Stimulated activated CD8-positive, alpha-beta memory T cell treated with anti-CD3 and anti-CD28 coated beads, Interleukin-12 subunit alpha, Interleukin-12 subunit beta, amount 100 ng/mL, for 1 hour (primary cell): ENCODE measurements at places on chromosomes 2 and 18.

DNA sequence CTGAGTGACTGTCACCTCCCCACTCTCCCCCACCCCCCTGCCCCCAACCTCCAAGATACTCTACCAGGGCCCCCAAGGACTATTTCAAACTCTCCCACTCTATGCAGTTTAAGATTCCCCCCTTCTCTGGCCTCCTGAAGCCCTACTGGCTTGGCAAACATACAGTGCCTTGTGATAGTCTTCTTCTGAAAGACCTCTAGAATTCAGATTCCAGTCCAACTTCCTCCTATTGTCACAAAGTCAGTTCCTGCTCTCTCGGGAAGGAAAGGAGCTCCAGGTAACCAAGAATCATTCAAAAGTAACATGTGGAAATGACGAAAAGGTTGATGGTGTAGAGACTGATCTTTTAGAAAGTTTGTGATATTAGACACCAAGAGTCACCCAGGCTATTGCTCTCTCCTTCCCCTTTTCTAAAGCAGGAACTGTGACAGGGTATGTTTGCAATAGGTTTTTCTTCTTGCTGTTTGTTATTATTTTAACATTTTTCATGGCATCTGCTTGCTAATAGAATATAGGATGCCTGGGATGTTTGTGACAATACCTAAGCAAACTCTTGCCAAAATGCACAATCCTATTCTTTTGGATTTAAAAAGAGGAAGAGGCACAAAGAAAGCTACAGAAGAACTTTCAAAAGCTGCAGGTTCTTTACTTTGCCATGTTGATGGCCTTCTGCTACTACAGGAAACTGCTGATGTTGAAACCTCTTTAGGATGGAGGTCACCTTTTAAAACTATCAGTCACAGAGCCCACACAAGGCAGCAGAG, 93.5 kb upstream of the MGAT4A start:
- DNase-seq, result no peak

DNA sequence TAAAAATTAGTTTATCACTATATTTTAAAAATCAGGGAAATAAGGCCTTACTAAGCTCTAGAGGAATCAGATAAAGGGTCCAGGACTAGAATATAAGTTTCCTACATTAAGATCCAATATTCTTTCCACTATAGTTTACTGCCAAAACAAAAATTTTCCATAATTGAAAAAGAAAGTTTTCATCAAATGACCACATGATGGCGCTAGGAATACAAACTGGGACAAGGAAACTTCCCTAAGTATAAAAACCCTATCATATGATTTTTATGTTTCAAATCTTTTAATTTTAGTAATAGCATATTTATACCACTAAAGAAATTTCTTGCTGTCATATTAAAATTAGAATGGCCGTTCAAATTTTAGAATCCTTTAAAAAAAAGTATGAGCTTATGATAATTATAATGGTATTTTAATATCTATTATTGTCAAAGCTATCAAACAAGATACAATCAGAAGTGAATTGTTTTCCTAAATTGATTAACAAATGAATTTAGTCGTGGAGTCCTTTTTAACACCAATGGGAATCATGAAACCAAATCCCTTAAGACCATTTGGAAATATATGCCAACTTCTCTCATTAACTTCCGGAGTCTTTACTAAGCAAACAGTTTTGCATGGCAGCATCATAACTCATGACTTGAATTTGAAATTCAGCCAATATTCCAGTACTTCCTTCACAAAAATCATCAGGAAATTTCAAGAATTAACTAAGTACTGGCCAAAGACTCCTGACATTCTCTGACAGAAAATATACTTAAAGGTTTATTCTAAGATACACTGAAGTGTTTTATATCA, 70.3 kb downstream of the SCN1A start:
- no peak for DNase-seq

GRCh38 chr2:195575879-195576401, 81.1 kb upstream of the SLC39A10 start:
- DNase-seq, result no peak

DNA sequence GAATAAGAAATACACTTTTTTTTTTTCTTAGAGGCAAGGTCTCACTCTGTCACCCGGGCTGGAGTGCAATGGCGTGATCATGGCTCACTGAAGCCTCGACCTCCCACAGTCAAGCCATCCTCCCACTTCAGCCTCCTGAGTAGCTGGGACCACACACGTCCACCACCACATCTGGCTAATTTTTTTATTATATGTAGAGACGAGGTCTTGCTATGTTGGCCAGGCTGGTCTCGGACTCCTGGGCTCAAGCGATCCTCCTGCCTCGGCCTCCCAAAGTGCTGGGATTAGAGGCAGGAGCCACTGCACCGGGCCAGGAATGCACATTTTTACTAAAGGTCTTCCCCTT, 2.4 kb downstream of the TGOLN2 start:
- no peak for DNase-seq

DNA sequence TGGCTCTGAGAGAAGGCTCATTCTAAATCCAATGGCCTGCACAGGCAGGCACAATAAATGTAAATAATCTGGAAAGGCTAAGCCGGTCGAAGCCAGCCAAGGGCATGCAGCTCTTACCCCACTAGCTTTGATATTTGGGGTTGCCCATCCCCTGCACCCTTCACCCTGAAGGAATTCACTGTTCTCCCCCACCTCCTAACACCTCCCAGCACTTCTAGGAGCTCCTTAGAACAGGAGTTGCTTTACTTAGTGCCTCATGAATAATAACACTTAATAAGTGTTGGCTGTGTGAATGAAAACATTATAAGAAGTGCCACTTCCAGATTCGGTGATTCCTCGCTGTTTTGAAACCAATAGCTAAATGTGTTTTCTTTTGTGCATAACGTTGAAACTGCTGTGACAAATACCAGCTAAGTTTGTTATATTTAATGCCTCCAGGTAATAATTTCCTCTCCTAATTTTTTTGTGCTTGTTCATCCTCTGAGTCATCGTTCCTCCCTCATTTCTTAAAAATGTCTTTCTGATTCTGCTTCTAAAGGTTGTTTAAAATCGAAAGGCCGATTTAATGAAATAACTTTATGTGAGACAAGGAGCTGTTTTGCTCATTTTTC, 458.8 kb downstream of the METTL4 start:
- DNase-seq, result no peak

DNA sequence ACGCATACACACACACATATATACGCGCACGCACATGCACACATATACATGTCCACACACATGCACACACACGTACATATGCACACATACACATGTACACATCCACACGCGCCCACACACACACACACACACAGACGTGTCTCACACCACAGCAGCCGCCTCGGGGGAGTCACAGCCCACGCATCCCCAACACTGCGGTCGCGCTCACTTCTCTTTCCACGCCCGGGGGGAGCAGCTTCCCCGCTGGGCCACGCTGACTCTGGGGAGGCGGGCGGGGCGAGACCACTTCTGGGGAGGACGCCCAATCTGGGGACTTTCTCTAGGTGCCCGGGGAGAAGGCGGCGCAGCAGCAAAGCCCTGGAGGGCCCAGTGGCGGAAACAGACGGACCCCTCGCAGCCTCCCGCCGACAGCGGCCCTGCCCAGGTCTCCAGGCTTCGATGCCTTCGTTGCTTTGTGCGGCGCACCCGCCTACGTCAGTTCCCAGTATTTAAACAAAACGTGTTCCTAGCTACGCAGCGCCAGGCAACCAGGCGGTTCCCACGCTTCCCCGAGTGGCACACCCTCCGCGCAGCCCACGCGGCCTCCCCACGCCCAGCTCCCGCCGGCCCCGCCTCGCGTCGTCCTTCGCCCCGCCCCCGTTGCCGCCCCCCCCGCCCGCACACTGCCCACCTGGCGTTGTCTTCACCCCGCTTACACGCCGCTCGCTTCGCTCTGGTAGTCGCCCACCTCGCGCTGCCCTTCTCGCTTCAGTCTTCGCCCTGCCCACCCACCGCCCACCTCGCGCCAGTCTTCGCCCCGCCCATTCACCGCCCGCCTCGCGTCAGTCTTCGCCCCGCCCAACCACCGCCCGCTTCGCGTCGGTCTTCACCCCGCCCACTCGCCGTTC, 810 bp upstream of the RBFA start:
- peak; percentile 58 for DNase-seq

DNA sequence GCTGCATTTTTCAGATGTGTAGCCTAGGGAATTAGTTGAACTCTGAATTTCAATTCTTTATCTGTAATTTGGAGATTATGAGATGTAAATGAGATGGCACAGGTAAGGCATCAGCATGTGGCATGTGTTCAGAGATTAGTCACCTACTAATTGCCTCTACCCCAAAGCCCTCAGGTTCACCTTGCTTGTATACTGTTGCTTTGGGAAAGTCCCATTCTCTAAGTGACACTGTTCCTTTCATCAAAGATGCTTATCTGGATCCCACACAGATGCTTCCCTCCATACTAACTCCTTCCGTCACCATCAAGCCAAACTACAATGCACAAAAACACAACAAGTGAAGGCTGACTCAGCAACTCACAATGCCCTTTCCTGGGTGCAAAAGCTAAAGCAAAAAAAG, 143.7 kb downstream of the LRATD1 start:
- DNase-seq, result no peak

- DNase-seq, result no peak
Measured at GRCh38 chr2:120395221-120396012, 49.5 kb downstream of the INHBB start.

- DNase-seq, result no peak
Measured at GRCh38 chr2:134144081-134144596, 109.7 kb upstream of the MGAT5 start.
